ENCODE measurements at places on chromosomes 7 and 10. TPM values are rescaled to one million over a fixed set of nuclear protein-coding genes. Genes with fewer than 3 reads are reported as not detected.

DNA sequence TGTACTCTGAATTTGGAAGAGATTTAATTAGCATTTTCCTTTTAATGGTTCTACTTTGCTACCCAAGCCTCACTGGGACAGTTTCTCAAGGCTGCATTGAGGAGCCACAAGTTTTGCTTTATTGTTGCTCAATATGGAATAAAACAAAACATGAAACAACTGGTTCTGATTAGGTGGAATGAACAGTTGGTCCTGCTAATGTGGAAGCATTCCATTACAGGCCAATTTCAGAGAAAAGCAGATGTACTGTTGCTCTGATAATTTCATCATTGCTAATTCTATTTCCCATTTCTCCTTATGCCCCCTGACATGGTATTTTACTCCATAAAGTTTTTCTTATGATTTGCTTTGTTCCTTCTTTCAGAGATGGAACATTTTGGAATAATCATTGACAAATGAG is 66.0 kb upstream of the PAPSS2 start:
- no peak for DNase-seq

- DNase-seq: no peak
Measured at GRCh38 chr10:43869669-43870322, 221.1 kb upstream of the ZNF32 start.

DNA sequence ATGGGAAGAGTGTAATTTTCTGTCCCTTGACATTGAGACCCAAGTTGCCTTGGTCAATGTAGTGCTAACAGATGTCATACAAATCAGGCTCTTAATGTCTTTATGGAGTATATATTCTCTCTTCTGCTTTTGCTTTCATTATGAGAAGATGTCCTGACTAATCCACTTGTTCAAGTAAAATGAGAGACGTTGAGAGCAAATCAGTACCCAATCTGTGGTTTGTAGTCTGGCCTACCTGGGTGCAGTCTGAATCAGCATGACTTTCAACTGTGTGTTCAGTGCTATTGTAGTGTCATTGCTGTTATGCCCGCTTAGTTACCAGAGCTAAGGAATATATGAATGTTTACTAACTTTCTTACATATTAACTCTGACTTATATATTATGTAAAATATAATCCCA is 612.4 kb downstream of the ANKRD7 start:
- DNase-seq: no peak

GRCh38 chr7:31145339-31145738 is 93.2 kb downstream of the ADCYAP1R1 start:
- DNase-seq: no peak

DNA sequence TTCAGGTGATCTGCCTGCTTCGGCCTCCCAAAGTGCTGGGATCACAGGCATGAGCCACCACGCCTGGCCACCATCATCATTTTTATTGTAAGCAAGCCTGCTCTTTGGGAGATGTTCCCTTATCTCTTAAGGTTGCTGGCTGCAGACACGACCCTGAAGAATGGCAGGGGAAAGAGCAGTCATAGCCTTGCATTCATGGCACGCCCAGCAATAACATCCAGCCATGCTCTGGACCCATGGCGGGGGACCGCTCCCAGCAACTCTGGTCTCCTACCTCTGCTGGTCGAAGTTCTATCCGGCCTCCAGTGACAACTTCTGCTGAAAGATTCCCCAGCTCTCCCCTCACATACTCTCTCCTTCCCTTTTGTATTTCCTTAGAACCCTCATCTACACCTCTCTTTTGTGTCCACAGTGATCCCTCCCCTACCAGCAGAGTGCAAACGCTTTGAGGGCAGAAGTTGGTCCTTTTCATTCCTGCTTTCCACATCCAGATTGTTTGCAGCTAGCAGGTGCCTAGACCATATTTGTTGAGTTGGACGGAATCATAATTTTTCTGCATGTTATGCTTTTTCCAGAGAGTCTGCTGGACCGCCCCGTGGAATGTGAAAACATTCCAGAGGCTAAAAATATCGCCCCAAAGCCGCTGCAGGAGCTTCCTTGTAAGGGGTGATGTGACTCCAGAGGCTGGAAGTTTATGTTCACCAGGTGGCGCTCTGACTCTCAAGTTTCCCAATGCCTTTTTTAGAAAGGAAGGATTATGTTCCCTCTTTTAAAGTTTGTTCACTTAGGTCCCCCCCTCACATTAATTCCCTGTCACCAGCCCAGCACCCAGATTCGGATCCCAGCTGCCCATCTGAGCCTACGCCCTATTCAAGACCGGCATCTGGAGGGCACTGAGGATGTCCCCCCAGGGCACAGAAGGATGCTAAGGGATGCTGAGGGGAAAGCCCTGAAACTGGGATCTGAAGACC is 4.3 kb upstream of the MARVELD1 start:
- DNase-seq: peak; percentile 88

DNA sequence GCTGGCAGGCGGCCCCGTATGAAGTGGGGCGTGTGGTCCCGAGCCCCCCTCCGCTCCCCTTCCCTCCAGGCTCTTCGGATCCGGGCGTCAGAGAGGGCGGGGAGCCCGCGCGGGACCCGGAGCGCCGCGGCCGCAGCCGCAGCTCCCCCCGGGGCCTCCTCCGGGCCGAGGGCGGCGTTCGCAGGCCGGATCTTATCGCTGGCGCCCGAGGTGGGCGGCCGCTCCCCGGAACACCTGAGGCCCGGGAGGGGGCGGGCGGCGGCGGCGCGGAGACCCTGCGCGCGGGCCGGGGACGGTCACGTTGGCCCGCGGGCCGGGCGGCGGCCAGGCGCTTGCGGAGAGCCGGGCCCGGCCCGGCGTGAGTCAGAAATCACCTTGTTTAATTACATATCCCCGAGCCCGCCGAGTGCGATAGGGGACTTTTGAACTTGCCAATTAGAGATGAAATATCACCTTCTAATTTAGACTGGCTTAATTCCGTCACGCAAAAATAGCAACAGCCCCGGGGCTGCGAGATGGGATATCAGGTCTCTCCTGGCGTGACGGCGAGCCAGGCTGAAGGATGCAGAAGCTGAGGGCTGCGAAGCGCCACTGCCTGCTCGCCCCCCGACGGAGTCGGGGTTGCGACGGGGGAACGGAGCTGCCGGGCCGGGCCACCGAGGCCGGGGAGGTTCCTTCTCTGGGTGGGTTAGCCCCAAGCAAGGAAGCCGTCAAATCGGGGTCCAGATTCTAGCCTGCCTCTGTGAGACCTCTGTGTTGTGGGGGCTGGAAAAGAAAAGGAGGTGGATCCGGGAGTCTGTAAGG is 43.4 kb downstream of the LDB3 start:
- peak; percentile 90 for DNase-seq

- DNase-seq: no peak
Measured at GRCh38 chr10:47133871-47134570, 166.0 kb upstream of the GDF10 start.

- no peak for DNase-seq
Measured at GRCh38 chr7:148180075-148180474, 410.5 kb upstream of the C7orf33 start.

DNA sequence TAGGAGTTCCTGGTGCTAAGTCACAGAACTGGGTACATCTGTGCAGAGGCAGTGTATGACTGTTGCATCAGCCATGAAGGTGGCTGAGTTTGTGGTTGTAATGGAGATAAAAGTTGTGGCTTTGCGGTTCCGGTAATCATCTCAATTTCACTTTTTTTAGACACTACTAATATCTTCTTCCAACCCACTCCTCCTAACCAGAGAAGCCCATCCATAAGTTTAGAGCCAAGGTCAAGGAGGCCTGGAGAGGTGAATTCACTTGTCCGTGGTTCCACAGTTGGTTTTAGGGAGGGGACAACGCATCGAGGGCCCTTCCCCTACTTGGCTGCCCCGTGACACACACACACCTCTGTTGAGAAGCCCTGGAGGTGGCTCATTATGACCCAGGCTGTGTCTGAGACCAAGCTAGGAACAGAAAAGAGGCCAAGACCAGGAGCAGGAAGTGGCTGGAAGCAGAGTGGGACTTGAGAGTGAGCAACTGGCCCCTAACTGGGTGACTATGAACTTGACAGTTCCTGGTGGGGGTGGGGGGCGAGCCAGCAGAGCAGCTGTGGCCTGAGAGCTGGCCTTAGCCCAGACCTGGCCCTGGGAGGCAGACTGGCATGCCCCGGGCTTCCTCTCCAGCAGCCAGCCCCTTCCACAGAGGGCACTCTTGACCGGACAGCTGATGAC is 66.8 kb upstream of the COL13A1 start:
- no peak for DNase-seq

GRCh38 chr10:29951441-29951931 is 107.9 kb downstream of the JCAD start:
- no peak for DNase-seq

- DNase-seq: no peak
Measured at GRCh38 chr7:41437257-41438196, 265.4 kb downstream of the INHBA start.

- DNase-seq: no peak
Measured at GRCh38 chr7:11193131-11193867, 219.6 kb downstream of the PHF14 start.

DNA sequence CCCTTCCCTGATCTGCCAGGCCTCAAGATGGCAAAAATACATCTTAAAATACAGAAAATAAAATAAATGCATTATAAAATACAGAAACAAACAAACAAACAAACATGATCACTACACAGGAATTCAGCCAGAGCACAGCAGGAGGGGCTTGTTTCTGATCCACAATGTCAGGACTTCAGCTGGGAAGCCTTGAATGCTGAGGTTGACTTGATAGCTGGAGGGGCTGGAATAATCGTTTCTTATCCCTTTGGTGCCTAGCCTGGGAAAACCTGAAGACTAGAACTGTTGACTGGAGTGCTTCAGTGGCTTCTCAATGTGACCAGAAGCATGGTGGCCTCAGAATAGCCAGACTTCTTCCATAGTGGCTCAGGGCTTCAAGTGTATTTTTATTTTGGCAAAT is 9.2 kb upstream of the MARVELD1 start:
- DNase-seq: no peak

DNA sequence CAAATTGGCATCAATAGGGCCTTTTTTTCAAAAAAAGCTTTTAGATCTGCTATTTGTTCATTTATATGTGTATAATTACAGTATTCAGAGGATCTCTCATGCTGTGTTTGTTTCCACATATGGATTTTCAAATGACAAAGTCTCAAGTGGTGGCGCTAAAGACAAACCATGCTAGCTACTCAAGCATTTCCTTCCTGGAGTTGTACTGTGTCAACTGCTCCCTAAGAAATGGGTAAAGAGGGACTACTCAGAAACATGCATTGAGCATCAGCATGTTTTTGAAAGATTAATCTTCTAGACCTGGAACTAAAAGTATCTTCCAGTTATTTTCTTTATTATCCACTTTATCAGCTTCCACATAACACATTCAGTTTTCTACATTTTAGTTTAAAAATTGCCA is 12.7 kb downstream of the CNTNAP2 start:
- no peak for DNase-seq

DNA sequence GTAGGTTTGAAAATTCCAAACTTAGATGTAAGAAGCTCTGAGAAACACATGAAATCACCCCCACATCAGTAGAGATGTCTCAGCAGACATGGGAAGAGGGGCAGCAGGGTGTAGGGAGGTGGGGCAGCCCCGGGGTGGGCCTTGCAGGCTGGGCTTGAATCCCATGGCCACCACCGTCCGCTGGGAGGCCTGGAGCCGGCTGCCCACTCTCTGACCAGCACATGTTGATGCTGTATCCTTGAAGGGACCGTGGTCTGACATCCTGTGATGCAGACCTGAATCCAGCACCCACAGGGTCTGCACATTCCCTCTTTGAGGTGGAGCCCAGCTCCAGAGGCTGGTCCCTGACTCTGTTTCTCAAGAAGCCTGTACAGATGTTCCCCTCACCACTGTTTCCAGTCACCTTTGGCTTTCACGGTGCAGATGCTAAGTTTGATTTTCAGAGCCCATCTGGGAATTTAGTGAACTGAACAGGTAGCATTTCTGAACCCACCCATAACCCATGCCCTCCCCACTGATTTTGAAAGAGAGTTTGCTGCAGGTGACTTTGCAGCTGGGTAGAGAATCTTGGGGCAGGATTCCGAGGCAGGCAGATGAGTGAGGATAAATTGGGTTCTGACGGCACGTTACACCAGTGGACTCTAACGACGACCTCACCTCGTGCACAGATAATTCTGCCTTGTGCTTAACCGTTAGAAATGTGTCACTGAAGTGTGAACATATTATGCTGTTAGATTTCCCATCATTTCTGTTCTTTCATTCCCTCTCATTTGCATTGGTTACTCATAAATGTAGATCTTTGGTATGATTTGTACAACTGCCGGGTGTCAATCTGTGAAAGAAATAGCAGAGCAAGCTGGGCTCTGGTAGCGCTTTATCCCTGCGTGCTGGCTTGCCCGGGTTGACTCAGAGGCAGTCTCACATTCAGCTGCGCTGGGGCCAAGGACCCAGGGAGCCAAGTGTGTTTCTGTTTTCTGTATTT is 45.7 kb downstream of the IKZF1 start:
- DNase-seq: no peak

GRCh38 chr7:50832744-50833143 is 50.0 kb upstream of the GRB10 start:
- no peak for DNase-seq

- peak; percentile 63 for DNase-seq
Measured at GRCh38 chr7:128427289-128427891, 17.6 kb upstream of the IMPDH1 start.

DNA sequence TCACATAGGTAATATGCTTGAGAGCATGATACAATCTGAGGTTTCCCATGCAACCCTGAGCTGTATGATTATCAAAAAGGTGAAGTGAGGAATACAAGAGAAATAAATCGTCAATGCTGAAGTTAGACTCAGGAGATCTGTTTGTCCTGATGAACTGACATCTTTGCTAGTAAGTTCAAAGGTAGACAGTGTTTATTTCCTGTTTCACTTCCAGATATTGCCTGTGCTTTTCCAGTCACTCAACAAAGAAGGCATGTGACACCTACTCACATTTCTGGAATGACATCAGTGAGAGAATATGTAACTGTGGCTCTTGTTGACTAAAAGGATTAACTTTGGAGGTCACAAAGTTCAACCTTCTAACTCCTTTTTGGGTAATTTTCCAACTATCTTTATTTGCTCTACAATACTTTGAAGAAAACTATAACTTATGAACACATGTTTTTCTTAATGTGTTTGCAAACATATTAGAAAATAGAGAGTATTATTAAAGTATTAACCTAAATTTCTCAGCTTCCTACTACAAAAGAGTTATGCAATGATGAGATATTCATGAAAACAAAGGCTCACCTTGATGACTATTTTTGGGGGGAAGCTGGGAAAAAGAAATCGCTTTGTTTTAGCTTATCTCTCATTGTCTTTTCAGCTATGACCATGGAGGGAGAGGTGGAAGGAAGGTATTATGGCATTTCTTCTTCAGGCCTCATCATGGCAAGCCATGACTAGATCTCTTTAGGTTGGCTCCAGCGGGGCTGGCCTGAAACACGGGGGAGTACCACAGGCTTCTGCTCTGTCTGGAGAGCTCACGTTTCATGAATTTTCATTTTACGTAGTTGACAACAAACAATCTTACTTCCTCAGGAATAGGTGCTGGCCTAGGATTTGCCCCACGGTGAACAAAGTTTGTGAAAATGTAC is 214.7 kb upstream of the SLC26A5 start:
- no peak for DNase-seq

GRCh38 chr10:34834274-34834673 is 19.2 kb upstream of the PARD3 start:
- no peak for DNase-seq

- DNase-seq: no peak
Measured at GRCh38 chr7:116315803-116316202, 105.5 kb downstream of the TES start.

Gene PLOD3
- 37.4 TPM for polyA plus RNA-seq

Gene MYH16
- polyA plus RNA-seq: 0.30 TPM

Gene FAM20C
- 21.4 TPM for polyA plus RNA-seq

Gene DLG5
- 18.5 TPM for polyA plus RNA-seq
